ENCODE measurements at places on chromosomes 2 and 18. TPM values are rescaled to one million over a fixed set of nuclear protein-coding genes. Genes with fewer than 3 reads are reported as not detected.

MTERF4 gene
- total RNA-seq = 17.4 TPM

MTCL1 gene
- total RNA-seq = 56.6 TPM

ASAP2 gene
- 37.2 TPM for total RNA-seq

IFIH1 gene
- 0.94 TPM for total RNA-seq

SNX17 gene
- 156 TPM for total RNA-seq

UGT1A8 gene
- total RNA-seq = not detected

CDH7 gene
- not detected for total RNA-seq

PLGLB1 gene
- 0.39 TPM for total RNA-seq

ITPRIPL1 gene
- total RNA-seq = 0.90 TPM

KCNIP3 gene
- 2.4 TPM for total RNA-seq

SLC30A3 gene
- total RNA-seq = not detected

HTR2B gene
- total RNA-seq = 0.10 TPM

CHRND gene
- not detected for total RNA-seq

Measured in HFFc6 (cell line).